ENCODE measurements at places on chromosomes 3 and 15.

- no peak for DNase-seq
Observed at GRCh38 chr15:96268442-96269204, 61.9 kb upstream of the NR2F2 start.

- no peak for DNase-seq
Observed at GRCh38 chr3:38016410-38016809, 13.0 kb downstream of the PLCD1 start.

- DNase-seq = no peak
Observed at GRCh38 chr3:37920156-37920699, 58.5 kb downstream of the CTDSPL start.

DNA sequence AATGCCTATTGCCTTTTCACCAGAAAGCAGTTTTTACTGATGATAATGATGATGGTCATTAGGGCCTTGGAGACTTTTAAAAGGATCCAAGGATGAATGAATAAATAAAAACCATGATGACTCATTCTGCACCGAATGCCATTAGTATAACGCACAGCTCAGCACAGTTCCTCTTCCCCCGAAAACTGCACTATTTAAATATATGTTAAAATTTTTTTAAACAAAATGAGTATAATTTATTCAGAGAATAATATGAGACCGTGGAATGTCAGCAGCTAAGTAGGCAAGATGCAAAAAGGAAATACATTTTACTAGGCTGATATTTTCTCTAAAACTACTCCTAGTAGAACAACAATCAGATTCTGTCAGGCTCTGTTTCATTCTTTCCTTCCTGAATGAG lies 83.4 kb upstream of the NANOGP8 start:
- DNase-seq = no peak

- DNase-seq = no peak
Observed at GRCh38 chr3:124097362-124098131, 105.6 kb upstream of the ROPN1 start.

- DNase-seq = no peak
Observed at GRCh38 chr3:138200424-138200823, 13.3 kb downstream of the ARMC8 start.

DNA sequence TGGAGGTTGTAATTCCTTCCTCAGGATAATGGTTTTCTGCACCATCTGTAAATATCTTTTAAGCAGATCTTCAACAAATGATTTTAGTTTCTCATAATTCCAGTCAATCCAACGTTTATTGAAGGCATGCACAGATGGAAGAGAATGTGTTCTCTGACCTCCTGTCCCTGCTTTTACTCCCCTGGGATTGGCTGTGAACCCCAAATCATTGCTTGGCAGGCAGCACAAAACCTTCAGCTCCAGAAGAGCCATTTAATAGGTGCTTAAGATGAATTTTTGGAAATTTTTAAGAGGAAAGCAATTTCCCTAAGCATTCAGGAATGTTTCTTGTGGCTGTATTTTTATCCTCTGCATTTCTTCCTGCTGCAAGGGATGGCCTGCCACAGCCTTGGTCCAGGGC lies 25.5 kb upstream of the THSD4 start:
- no peak for DNase-seq

DNA sequence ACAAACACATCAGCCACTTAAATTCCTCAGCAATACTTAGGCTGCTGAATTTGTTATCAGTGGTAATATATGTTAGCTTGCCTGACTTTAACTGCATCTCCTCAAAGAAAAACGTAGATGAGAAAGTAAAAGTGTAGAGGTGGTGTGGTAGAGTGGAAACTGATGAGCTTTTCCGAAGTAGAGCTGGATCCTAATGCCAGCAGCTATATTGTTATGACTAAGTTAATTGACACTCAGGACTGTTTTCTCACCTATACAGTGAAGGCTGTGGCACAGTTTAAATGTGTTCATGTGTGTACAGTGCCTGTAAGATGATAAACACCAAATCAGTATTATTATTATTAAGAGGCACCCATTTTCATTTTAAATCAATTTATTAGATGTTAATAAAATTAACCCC lies 174.9 kb downstream of the TNIK start:
- DNase-seq = no peak

DNA sequence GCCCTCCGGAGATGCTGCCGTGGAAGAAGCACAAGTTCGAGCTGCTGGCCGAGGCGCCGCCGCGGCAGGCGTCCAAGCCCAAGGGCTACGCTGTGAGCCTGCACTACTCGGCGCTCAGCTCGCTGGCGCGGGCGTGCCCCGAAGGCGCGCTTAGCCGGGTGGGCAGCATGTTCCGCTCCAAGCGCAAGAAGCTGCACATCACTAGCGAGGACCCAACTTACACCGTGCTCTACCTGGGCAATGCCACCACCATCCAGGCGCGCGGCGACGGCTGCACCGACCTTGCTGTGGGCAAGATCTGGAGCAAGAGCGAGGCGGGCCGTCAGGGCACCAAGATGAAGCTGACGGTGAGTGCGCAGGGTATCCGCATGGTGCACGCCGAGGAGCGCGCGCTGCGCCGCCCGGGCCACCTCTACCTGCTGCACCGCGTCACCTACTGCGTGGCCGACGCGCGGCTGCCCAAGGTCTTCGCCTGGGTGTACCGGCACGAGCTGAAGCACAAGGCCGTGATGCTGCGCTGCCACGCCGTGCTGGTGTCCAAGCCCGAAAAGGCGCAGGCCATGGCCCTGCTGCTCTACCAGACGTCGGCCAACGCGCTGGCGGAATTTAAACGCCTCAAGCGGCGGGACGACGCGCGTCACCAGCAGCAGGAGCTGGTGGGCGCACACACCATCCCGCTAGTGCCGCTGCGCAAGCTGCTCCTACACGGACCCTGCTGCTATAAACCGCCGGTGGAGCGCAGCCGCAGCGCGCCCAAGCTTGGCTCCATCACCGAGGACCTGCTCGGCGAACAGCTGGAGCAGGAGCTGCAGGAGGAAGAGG lies 1.3 kb downstream of the FAM43A start:
- no peak for DNase-seq

DNA sequence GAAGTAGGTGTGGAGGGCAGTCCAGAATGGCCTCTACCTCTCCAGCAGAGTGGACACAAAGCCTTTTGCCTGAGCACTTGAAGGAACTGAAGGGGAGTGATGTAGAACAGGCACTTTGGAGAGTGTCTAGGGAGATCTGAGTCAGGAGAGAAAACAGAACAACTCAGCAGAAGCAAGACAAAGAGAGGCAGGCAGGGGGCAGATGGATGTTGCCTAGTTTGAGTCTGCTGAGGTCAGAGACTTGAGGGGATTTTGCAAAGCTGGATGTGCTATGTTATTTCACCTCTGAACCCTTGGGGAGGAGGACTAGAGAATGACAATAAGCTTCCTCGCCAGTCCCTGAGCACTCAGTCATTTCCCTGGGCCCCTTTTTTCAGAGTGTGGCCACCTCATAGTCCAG lies 366.4 kb downstream of the EPHB1 start:
- DNase-seq = no peak

Data from stimulated activated CD8-positive, alpha-beta memory T cell treated with anti-CD3 and anti-CD28 coated beads, Interleukin-4, amount 100 ng/mL, for 4 hours (primary cell).